ENCODE measurements at places on chromosomes 13 and 19.

DNA sequence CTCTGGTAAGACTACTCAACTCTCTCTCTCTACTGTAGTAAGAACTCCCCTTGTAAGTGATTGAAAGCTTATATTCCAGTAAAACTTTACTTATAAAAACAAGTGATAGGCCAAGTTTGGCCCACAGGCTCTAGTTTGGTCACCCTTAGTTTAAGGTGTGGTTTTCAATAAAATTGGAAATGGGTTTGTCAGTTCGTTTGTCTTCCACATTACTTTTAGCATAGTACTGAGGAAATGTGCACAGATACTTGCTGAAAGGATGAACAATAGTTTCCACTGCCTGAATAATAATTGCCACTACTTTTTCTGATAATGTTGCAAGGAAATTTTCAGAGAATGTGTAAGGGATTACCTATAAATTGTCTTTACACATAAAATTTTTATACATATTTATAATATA, 54.5 kb downstream of the LMO7 start:
- no peak for DNase-seq

- no peak for DNase-seq
Observed at GRCh38 chr13:39494633-39495032, 108.4 kb downstream of the LHFPL6 start.

GRCh38 chr19:48881741-48882657, 9.8 kb downstream of the PPP1R15A start:
- DNase-seq, result no peak

- DNase-seq, result no peak
Observed at GRCh38 chr19:3656073-3656746, 29.6 kb upstream of the CACTIN start.

Measured in suppressor macrophage treated with lipopolysaccharide for 4 hours (primary cell).